ENCODE measurements at places on chromosomes 7 and 10.

- DNase-seq, result no peak
Observed at GRCh38 chr7:90843472-90843871, 247.4 kb downstream of the CDK14 start.

GRCh38 chr7:126803990-126804389 lies 448.8 kb downstream of the GRM8 start:
- DNase-seq, result no peak

DNA sequence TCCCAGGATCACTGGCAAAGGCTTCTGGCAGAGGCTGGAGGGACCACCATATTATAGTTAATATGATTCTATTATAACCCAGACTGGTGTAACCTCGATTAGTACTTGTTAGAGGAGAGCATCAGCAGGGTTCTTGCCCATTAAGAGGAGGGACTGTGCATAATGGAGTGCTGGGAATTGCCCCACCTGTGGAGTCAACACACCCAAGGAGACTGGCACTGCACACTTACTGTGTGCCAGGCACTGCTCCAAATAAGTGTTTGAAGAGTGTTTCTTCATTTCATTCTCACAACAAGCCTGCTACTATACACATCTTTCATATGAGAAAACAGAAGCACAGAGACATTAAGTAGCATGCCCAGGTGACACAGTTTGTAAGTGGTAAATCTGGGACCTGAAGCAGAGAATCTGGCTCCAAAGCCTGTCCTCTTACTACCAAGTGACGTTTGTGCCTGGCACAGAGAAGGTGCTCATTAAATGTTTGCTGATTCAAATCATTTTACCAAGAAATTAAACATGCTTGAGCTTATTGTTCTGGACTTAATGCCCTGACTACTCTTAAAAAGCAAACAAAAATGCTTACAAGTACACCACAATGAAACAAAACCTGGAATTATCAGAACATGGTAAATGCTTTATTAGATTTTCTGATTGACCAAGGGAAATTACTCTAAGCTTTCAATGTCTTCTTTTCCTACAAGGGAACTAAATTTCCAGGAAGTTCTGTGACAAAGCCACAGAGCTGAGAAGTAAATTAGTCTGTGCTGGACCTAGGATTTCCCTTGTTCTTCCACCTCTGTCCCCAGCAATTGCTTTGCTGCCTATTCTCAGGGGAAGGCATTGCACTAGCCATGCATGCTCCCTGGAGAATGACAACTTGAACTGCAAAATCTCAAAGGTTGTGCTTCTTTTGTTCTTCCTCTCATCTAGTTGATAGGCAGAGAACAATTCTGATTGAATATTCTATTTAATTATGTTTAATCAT lies 809 bp downstream of the SLC13A1 start:
- DNase-seq, result no peak

GRCh38 chr10:108560488-108560887 lies 1362.8 kb downstream of the XPNPEP1 start:
- no peak for DNase-seq

GRCh38 chr7:157565201-157565626 lies 228.4 kb downstream of the DNAJB6 start:
- DNase-seq, result no peak

GRCh38 chr10:1425879-1426278 lies 311.4 kb downstream of the ADARB2 start:
- DNase-seq, result no peak

GRCh38 chr10:124737708-124738107 lies 6.5 kb downstream of the FAM53B start:
- no peak for DNase-seq

DNA sequence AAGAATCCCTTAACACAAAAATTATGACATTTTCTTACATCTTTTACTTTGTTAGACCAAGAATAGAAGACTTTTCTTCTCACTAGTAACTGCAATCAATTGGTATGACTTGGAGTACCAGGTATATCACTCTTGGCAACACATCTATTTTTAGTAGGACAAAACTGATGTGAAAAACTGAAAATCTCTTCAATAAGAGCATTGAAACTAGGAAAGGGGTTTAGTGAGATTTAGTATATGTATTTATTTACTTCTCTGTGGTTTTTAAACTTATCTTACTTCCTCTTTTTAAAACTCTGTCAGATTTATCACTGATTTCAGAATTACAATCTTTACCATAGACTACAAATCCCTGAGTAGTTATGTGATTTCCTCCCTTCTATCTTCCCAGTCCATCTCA lies 366.2 kb downstream of the PCDH15 start:
- no peak for DNase-seq

DNA sequence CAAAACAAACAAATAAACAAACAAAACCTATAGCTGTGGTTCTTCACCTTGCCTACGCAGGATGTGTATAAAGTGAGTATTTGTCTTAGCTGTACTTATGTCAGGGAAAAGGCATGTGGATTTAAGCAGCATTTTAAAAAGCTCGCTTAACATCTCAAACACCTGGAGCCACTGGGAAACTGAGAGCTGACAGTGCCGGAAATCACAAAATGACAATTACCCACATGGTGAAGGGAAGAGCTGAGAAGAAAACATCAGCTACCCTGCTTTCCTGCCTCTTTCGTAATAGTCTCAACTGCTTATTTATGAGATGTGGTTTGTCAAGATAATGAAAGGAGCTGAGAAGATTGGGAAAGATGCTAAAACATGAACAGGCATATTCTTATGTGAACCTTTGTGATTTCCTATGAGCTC lies 31.1 kb upstream of the MSMB start:
- DNase-seq, result no peak

GRCh38 chr10:2460812-2461211 lies 606.5 kb upstream of the PFKP start:
- no peak for DNase-seq

DNA sequence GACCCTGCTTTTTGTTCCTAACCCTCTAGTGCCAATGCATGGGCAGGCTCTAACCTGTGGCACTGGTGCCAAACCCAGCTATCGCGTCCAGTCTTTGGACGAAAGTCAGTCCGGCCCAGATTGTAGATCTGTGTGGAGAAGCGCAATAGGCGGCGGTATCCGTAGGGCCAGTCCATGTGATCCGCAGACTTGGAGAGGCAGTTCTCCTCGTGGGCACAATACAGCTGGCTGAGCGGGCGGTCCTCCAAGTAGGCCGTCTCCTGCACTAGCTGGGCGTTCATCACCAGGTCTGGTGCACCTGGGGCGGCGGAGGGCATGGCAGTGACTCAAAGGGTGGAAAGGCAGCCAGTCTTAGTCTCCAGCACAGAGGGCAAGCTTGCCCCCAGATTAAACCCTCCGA lies 14.5 kb downstream of the LOXL4 start:
- DNase-seq, result no peak

GRCh38 chr10:71840177-71840957 lies 10.7 kb downstream of the PSAP start:
- no peak for DNase-seq

GRCh38 chr10:61028861-61029361 lies 84.9 kb upstream of the RHOBTB1 start:
- DNase-seq, result no peak

GRCh38 chr10:125233726-125234125 lies 73.4 kb upstream of the CTBP2 start:
- DNase-seq, result no peak

DNA sequence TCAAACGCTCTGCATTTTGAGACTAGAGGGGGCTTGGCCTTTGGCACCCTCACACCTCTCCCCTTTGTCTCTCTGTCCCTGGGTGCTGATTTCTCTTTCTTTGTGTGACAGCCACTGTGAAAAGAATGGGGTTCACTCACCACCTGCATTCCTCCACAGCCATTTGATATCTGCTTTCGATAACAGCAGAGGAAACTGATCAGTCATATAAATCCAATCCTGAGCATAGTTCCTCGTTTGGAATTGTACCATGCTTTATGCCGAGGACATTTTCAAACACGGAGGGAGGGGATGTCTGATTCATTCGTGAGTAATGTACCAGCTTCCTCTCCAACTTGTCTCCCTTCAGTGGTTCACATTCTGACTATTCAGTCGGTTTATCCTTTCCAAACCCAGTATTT lies 15.8 kb downstream of the MET start:
- DNase-seq, result no peak

GRCh38 chr10:109940553-109940952 lies 17.2 kb upstream of the XPNPEP1 start:
- DNase-seq, result no peak

DNA sequence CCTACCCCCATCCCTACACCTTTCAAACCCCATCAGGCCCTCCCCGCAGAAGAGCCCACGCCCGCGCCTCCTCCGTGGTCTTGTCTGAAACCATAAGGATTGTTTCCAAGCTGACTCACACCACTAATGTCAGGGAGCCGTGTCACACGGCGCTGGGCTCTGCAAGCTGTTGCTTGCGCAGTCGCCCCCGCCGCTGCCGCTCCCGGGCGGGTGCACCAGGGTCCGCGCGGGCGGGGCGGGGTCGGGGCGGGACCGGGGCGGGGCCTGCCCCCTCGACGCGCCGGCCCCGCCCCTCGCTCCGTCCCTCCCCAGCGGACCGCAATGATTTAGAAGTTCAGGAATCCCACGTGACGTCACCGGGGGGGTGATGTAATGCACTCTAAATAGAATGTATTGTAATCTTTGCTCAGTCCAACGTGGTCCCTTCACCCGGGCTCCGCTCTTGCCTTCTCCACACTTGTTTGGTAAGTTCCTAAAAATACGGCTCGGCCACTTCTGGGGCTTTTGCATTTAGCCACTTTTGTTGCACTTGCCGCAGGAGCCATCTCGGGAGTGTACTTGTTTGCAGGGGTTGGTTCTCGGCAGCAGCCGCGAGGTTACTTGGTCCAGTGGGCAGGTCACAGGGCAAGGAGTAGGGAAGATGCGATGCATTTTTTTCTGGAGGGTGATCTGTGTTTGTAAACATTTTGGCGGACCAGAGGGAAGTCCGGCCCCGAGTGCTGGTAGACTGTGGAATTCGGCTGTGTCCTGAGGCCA lies 3.2 kb upstream of the CREB5 start:
- no peak for DNase-seq

- DNase-seq, result no peak
Observed at GRCh38 chr7:11297126-11297625, 323.5 kb downstream of the PHF14 start.

All from stimulated activated CD8-positive, alpha-beta memory T cell treated with anti-CD3 and anti-CD28 coated beads, Interleukin-7, amount 100 ng/mL, for 1 hour (primary cell).